Naive B cell (primary cell): ENCODE measurements at places on chromosomes 5 and 9.

DNA sequence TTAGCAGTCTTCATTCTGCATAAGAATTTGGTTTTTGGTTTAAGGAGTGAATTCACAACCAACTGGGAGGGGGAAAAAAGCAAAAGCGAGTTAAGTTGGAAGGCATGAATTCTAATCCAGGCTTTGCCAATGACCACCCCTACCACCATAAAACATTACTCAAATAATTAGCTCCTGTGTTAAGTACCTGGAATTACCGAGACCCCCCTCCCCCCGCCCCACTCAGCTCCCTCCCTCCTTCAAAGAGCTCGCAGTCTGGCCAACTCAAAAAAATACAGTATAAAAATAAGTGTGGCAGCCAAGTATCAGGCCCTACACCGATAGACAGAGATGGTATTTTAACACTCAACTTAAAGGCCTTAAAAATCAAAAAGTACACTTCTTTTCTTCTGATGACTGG lies 492 bp downstream of the ATG12 start:
- H3K36me3 ChIP-seq = peaks cover 4% of the 10 kb centered on the region
- peaks cover 55% of the 10 kb centered on the region for H3K4me1 ChIP-seq
- H3K27ac ChIP-seq = peak overlapping the region; percentile 98
- no peak for DNase-seq
- H3K27me3 ChIP-seq = no peaks in the 10 kb centered on the region

- no peak for DNase-seq
- no peaks in the 10 kb centered on the region for H3K27me3 ChIP-seq
- H3K36me3 ChIP-seq = no peaks in the 10 kb centered on the region
- peak overlapping the region; percentile 55 for H3K4me3 ChIP-seq
- H3K4me1 ChIP-seq = peaks cover 76% of the 10 kb centered on the region
These were observed 109.1 kb upstream of the PCA3 start for GRCh38 chr9:76655121-76655541.

- H3K36me3 ChIP-seq = no peaks in the 10 kb centered on the region
- H3K27me3 ChIP-seq = peaks cover 18% of the 10 kb centered on the region
- H3K27ac ChIP-seq = no peak overlapping the region
- peaks cover 2% of the 10 kb centered on the region for H3K4me1 ChIP-seq
These were observed 10.3 kb upstream of the PRRX2 start for GRCh38 chr9:129655154-129655553.

DNA sequence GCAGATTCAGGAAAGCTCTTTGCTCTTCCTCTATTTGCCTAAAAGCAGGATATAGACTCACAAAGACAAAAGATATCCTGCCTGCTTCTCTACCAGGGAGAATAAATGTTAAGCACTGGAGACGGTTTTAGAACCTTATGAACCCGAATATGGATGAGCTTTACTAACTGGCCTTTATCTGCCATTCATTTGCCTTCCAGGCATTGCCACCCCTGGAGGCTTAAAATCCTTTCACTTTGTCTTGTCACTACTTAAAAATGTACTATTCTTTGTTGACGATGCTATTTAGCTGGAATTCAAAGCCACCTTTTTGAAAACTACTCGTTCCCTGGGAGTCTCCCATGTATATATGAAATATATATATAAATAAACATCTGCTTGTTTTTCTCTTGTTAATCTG lies 23.2 kb upstream of the LVRN start:
- no peak overlapping the region for H3K27ac ChIP-seq
- no peak overlapping the region for H3K4me3 ChIP-seq
- H3K4me1 ChIP-seq = no peaks in the 10 kb centered on the region
- DNase-seq = no peak
- no peaks in the 10 kb centered on the region for H3K36me3 ChIP-seq

GRCh38 chr5:139664086-139664693 lies 16.0 kb downstream of the CXXC5 start:
- DNase-seq = no peak
- no peaks in the 10 kb centered on the region for H3K27me3 ChIP-seq
- H3K27ac ChIP-seq = peak overlapping the region; percentile 87
- no peaks in the 10 kb centered on the region for H3K36me3 ChIP-seq

DNA sequence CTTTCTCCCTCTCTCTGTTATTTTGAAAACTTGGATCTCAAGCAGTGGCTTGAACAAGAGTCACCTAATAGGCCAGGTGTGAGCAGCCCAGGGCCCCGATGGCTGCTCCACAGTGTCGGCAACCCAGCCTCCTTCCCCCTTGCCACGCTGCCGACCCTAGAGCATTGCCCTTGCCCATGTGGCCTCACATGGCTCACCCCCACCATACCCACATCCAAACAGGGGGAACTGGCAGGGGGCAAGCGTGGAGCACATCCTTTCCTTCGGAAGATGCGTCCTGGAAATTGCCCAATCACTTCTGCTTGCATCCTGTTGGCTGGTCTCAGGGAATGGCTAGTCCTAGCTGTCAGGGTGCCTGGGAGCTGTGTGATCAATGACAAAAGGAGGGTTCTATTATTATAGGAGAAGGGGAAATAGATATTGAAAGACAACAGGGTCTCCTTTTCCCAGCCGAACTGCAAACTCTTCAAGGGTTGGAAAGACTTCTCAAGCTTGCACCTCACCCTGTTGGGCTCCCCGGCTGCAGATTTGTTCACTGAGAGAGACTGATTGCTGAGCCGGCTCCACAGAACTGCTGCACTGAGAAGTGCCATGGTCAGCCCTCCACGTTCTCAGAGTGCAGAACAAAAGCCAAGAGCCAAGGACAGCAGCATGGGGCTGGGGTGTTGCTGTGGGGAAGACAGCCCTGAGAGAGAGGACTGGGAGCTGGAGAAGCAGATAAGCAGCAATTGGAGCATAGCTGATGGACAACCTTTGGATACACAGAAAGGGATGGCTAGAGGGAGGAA lies 8.3 kb upstream of the TIFAB start:
- no peak overlapping the region for H3K4me3 ChIP-seq
- no peak for DNase-seq
- peaks cover 5% of the 10 kb centered on the region for H3K4me1 ChIP-seq
- H3K27ac ChIP-seq = no peak overlapping the region
- no peaks in the 10 kb centered on the region for H3K36me3 ChIP-seq

DNA sequence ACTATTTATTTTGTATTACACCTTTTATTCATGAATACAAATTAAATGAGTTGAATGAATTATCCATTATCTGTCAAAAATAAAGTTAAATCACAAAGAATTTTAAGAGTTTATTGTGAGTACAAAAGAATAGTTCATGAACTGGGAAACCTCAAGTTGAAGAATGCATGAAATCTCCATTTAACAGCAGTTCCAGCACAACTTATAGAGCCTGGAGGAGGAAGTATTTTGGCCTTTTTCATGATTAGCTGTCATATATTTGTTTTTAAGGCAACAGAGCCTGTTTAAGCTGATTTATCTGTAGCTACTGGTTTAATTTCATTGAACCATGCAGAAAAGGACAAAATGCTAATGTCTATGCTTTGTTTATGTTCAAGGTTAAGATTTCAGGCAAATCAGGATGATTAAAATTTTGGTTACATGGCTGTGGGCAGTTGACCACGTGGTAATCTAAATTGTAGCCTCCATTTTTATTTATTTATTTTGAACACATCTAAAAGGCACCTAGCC lies 12.2 kb downstream of the SPINK1 start:
- H3K27me3 ChIP-seq = peaks cover 16% of the 10 kb centered on the region
- no peaks in the 10 kb centered on the region for H3K36me3 ChIP-seq
- no peak overlapping the region for H3K4me3 ChIP-seq
- H3K27ac ChIP-seq = no peak overlapping the region
- DNase-seq = no peak

- no peak for DNase-seq
- H3K4me1 ChIP-seq = peaks cover 5% of the 10 kb centered on the region
- no peak overlapping the region for H3K4me3 ChIP-seq
These were observed 48.5 kb downstream of the PLEKHG4B start for GRCh38 chr5:140443-140829.

DNA sequence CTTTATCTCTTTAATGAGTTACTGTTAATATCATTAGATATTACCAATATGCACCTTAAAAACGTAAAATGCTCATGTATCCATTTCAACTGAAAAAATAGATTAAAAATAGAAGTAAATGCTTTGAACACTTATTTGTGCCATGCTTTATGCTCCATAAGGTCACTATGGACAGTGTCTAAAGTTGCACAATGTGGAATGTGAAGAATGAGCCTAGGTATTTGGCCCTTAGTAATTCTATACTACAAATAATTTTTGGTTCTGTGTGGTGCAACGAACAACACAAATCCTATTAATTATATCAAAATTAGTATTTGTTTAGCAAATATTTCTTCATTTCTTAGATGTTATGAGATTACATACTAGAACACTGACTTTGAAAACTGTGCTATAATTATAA lies 469.9 kb upstream of the TUSC1 start:
- no peaks in the 10 kb centered on the region for H3K4me1 ChIP-seq
- H3K36me3 ChIP-seq = no peaks in the 10 kb centered on the region
- no peak overlapping the region for H3K27ac ChIP-seq
- H3K27me3 ChIP-seq = no peaks in the 10 kb centered on the region
- DNase-seq = no peak
- no peak overlapping the region for H3K4me3 ChIP-seq

DNA sequence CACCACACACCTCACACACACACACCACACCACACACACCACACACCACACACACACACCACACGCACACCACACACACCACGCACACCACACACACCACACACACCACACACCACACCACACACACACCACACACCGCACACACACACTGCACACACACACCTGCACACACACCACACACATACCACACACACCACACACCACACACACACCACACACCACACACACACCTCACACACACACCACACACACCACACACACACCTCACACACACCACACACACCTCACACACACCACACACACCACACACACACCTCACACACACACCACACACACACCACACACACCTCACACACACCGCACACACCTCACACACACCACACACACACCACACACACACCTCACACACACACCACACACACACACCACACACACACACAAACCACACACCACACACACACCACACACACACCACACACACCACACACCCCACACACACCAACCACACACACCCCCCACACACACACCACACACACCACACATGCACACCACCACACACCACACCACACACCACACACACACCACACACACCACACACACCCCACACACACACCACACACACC lies 73.7 kb downstream of the ARHGEF37 start:
- no peaks in the 10 kb centered on the region for H3K36me3 ChIP-seq
- H3K4me3 ChIP-seq = no peak overlapping the region
- H3K4me1 ChIP-seq = peaks cover 5% of the 10 kb centered on the region
- H3K27ac ChIP-seq = peak overlapping the region; percentile 98

DNA sequence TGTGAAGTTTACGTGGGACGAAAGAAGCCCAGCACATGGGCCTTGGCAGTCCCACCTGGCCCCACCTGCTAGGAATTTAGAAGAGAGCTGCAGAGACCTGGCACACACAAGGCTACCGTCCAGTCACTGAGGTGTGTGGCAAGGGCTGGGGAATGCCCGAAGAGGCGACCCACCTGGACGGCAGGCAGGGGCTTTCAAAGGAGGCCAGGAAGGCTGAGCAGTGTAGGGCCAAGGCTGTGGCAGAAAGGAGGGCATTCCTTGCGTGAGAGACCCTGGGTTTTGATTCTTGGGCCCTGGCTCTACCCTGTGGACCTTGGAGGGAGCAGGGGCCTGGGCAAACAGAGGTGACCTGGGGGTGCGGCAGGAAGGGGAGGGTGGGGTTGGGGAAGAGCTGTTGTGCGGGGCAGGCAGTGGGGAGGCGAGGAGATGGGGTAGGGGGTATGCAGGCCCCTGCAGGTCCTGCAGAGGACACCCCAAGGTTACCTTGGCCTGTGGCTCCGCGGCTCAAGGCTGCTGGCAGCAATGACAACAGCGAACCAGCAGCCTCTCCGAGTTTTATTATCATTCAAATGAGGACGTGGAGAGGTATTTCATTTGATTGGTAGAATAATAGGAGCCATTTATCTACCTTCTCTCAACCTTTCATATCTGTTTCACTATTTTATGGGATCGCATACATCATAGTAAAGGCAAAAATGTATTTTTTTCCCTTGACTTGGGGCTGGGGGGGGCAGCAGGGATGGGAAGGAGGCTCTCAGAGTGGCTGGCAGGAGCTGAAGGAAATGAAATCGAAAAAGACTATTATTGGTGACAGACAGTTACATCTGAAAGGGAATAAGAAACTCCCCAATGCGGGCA lies 24.8 kb downstream of the TSPAN17 start:
- no peak overlapping the region for H3K27ac ChIP-seq
- H3K36me3 ChIP-seq = no peaks in the 10 kb centered on the region
- peaks cover 73% of the 10 kb centered on the region for H3K27me3 ChIP-seq

- no peaks in the 10 kb centered on the region for H3K27me3 ChIP-seq
- H3K27ac ChIP-seq = peak overlapping the region; percentile 61
- no peak for DNase-seq
- H3K4me1 ChIP-seq = peaks cover 12% of the 10 kb centered on the region
- H3K4me3 ChIP-seq = peak overlapping the region; percentile 29
These were observed 13.1 kb upstream of the ZNF79 start for GRCh38 chr9:127411122-127411521.
